Cortex of kidney (tissue), 1 donor: ENCODE measurements at places on chromosomes 4 and X.

DNA sequence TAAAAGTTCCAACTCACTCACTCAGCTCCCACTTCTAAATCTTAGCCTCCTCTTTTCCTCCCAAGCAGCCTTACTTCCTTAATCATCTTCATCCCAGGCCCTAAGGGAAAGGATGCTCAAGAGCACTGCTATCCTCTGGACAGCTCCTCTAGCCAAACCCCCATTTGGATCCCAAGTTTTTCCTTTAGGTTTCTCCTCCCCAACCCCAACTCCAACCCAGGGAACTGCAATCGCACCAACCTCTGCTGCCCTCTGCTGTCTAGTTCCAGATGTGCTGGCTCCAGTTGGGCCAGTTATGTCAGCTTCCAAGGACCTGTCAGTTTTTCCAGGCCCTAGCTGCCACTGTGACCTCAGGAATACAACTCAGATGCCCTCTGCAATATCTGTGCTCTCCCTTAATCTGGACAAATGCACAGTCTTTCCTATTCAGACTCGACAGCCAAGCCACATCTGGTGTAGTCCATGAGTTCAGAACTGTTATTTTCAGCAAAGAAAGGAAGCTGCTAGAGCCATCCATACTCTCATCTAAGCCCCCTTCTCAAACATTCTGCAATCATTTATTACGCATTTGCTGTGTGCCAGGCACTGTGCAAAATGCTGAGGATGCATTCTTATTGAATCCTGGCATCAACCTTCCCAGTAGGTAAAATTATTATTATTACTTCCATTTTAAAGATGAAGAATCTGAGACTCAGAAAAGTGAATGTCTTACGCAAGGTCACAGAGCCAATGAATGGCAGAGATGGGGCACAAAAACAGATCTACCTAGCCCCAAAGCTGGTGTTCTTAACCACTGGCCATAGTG lies 12.3 kb upstream of the XPNPEP2 start:
- no peak for DNase-seq

DNA sequence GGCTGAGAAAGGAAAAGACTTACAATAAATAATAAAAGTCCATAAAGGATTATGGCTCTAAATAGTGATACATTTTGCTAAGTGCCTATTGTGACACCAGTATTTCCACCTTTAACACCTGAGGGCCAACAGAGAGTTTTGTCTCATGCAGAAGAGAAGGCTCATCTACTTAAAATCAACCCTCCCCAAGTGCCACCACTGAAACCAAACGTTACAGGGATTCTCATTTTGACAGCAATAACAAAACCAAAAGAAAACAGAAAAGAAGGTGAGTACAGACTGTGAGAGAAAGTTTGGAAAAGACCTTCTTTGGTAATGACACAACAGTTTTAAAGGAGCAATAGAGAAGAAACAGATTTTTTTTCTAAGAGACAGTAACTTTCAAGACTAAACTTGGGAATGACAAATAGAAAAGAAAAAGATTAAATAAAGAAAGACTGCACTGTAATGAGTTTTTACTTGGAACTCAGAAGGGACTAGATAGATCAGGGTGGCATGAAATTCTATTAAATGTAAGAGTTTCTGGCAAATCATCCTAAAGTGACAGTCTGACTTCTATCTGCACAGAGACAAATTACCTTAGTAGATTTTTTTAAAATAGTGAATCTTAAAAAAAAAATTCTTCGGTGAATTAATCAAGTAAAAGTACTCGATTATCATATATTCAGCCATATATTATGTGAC lies 109.7 kb downstream of the ZNF827 start:
- DNase-seq: no peak

DNA sequence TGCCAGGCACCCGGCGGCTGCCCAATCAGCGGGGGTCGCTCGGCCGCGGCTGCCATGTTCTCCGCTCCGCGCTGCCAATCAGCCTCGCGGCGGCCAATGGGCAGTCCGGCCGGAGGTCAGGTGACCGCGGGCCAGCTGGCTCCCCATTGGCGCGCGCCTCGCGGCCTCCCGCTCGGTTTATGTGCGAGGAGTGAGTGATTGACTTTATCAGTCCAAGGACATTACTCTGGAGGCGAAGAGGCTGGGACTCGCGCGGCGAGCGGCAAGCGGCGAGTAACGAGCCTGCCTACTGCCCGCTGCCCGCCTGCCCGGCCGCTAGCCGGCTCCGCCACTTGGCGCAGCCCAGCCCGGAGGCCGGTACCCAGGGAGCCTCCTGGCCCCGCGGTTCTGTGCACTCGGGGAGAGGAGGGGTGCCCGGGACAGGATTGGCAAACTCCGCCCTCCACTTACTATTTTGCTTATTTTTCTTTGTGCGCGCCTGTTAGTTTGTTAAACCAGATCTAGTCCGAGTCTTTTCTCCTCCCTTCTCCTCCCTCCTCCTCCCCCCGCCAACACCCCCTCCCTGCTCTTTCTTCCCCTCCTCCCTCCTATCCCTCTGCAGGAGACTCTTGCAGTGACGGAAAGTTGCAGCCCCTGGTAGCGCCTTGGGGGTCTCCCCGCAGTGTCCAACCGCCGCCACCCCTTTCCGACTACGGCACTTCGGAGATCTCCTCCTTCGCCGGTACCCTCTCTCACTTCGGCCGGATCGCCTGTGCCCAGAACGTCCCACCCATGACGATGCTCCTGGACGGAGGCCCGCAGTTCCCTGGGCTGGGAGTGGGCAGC lies at the start of gene ZIC3:
Gene ZIC3, plus strand, starts transcription at position 207 of the 825 bp plus-strand sequence. Its CDS starts 565 bp downstream, at position 772.
- no peak for DNase-seq

- DNase-seq: no peak
Observed at GRCh38 chrX:19563327-19563726, 48.0 kb upstream of the MAP3K15 start.

- DNase-seq: no peak
Observed at GRCh38 chr4:148077581-148077980, 345.7 kb downstream of the ARHGAP10 start.

GRCh38 chr4:123851521-123851920 lies 454.9 kb downstream of the SPRY1 start:
- DNase-seq: no peak

GRCh38 chrX:131792356-131792749 lies 230.7 kb upstream of the STK26 start:
- no peak for DNase-seq

GRCh38 chr4:2482693-2483092 lies 13.8 kb downstream of the RNF4 start:
- DNase-seq: no peak

DNA sequence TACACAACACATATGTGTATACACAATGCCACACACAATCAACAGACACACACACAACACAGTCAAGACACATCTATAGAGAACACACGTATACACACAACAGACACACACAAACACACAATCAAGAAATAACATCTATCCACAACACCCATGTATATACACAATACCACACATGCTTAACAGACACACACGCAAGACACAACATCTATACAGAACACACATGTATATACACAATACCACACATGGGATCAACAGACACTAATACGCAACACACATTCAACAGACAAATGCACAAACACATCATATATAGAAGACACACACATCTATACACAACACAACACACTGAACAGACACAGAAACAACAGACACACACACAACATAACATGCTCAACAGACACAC lies 234.8 kb downstream of the SHOX start:
- no peak for DNase-seq

DNA sequence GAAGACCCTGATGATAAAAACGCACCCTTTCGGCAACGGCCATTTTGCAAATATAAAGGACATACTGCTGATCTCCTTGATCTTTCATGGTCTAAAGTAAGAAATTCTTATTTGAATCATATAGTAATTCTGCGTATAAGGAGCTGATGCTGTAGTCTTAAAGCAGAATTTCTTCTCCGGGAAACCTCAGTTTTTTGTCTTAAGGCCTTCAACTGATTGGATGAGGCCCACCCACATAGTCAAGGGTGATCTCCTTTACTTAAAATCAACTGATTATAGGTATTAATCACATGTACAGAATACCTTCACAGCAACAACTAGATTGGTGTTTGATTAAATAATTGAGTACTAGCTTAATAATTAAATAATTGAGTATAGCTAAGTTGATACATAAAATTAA lies 62.8 kb upstream of the DOCK11 start:
- no peak for DNase-seq
